ENCODE measurements at places on chromosomes 1 and 21.

DNA sequence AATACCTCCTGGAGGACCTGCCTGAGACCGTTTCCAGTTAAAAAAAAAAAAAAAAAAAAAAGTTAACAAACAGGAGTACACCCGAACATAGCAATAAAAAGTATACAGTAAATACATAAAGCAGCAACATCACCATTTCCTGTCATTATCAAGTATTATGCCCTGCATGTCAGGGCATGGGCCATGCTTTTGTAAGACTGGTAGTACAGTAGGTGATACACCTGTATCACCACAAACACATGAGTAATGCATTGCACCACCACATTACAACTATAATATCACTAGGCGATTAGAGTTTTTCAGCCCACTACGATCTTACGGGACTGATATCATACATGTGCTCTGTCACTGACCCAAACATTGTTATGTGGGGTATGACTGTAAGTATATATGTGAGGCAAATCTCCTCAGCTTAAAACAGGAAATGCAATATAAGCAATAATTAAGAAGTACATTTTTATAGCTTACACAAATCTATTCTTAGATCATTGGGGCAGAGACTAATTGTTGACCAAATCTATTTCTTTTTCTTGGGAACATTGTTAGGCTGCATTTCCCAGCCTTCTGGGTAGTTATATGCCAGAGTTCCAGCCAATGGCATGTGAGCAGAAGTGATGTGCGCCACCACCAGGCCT is 98.1 kb downstream of the PLD5 start:
- DNase-seq: no peak

DNA sequence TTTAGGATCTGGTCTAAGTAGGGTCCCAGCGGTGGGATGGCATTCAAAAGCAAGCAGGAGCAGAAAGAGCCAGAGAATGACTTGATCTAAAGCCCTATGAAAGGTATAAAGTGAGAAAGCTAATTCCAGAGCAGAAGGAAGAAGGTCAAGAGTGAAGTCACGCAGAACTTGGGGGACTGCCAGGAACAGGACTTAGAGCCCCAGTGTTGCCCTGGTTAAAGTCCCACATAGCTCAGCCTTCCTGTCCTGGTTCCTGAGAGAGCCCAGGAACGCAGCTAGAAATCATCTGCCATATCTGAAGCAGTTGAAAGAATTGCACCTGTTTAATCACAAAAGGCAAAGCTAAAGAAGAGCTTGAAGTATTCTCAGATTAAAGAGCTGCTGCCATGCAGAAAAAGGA is 160.6 kb upstream of the ATP1B1 start:
- DNase-seq: no peak

- DNase-seq: no peak
Measured at GRCh38 chr21:24076179-24076578, 1531.1 kb downstream of the MRPL39 start.

DNA sequence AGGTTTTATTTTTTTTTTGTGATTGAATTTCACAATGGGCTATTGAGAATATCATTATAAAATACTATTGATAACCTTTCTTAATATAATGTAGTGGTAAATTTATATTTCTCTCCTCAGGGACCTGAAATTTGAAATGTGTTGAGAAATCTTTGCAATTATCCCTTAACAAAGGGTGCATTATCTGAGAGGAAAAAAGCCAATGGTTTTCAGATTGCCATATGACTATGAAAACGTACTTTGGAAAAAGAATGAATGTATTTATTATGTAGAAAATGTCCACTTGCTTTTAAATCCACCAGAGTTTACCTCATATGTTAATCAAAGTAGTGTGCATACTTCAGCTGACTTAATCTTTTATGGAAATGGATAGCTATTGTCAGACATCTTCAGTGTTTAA is 441.1 kb downstream of the AMY1C start:
- no peak for DNase-seq

GRCh38 chr1:171966426-171967220 is 125.3 kb downstream of the DNM3 start:
- DNase-seq: no peak

DNA sequence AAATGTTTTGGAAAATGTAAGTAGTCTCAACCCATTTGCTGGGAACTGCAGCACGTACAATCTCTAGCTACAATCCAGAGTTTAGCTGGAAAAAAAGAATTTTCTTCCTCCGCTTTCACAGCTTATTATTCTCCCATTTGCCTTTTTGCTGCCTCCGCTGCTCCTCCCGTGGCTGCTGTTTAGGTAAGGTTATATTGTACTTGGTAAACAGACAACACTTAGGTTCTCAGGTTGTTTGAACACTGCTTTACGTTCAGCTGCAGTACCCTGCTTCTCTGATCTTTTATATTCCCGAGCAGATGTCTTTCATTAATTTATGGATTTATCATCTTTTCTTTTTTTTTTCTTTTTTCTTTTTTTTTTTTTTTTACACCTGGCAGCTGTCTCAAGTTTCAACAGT is 14.3 kb downstream of the PROX1 start:
- DNase-seq: no peak
